Stimulated activated CD8-positive, alpha-beta memory T cell treated with anti-CD3 and anti-CD28 coated beads, Interleukin-7, amount 100 ng/mL, for 1 hour (primary cell): ENCODE measurements at places on chromosomes 1 and 21.

DNA sequence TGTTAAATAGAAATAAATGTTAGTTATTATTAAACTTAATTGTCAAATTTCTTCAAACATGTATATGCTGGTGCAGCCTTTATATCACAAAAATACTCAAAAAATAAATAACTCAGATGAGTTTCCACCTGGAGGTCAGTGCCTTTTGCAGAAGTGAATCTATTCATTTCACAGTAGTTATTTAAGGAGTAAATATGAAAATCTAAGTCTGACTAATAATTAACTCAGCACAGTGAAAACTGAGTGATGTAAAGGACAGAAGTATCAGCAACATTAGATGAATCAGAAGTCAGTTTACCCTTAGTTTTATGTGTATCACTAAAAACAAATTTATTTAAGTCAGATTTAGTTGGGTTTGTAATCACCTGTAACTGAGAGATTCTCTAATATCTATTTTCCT is 2135.4 kb downstream of the MRPL39 start:
- DNase-seq: no peak

GRCh38 chr21:43854773-43855633 is 10.0 kb upstream of the AGPAT3 start:
- no peak for DNase-seq

DNA sequence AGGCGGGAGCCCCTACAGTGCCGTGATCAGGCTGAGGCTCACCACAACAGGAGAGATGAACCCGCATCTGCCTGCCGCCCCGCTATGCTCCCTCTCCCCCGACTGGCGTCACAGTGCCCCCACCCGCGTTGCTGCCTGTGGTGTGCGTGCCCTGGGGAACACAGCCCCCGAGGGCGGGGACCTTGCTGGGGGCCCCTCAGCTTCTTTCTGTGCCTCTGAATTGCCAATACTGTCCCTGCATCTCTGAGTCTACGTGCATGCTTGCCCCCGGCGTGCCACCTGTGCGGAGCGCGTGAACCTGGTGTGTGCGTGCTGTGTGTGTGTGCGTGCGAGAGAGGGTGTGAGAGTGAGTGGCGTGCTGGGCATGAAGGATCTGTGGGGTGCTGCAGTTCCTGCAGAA is 10.3 kb downstream of the PARS2 start:
- DNase-seq: no peak

- DNase-seq: no peak
These were observed 18.8 kb downstream of the PLA2G2A start for GRCh38 chr1:19960591-19960990.

DNA sequence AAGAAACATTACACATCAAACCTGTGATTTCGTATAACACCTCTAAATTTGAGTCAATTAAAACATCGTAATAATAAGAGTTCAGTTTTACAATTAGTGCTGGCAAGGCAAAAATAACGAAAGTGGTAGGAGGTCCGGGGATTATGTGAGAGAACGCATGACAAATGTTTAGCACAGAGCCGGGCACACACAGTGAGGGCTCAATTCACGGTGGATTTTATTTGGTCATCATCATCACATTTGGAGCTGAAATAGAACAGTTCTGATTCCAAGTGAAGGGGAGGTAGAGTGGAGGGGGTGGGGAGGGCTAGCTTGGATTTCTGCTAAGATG is 20.0 kb downstream of the H3-3A start:
- no peak for DNase-seq

GRCh38 chr1:236108027-236108648 is 34.2 kb upstream of the GPR137B start:
- no peak for DNase-seq
